Stimulated activated CD8-positive, alpha-beta memory T cell treated with anti-CD3 and anti-CD28 coated beads, Interleukin-4, amount 100 ng/mL, for 1 hour (primary cell): ENCODE measurements at places on chromosomes 5 and 9.

- no peak for DNase-seq
Observed at GRCh38 chr5:74054139-74054538, 428.1 kb downstream of the ARHGEF28 start.

- no peak for DNase-seq
Observed at GRCh38 chr5:83964271-83964670, 243.6 kb upstream of the HAPLN1 start.

DNA sequence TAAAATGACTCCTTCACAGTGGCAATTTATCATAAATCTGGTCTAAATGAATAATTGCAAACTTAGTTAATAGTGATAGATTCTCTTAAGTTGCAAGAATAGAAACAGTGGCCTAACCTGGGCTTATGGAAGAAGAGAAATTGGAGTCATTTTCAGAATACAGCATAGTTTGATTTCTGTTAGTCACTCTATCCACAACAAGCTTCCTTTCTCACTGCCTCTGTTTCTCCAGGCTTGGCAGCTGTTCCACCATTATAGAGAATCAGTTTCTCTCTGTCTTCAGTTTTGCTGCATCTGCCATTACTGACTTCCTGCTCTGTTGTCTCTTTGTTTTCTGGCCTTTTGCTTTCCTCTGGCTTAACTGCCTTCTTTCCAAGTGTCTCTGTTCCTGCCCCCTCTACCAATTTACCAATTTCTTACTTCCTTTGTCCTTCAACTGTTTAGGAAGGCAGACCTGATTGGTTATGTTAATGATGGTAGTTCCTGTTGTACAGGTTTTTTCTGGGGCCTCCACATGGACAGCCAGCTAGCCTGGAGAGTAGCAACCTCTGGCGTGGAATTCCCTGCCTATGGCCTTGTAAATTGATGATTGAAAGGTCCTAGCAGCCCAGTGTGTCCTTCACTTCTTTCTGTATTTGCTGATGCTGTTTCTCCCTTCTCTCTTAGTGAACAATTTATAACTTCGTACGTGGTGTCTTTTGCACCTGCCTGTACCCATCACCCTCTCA, 75.9 kb upstream of the RASGRF2 start:
- no peak for DNase-seq

DNA sequence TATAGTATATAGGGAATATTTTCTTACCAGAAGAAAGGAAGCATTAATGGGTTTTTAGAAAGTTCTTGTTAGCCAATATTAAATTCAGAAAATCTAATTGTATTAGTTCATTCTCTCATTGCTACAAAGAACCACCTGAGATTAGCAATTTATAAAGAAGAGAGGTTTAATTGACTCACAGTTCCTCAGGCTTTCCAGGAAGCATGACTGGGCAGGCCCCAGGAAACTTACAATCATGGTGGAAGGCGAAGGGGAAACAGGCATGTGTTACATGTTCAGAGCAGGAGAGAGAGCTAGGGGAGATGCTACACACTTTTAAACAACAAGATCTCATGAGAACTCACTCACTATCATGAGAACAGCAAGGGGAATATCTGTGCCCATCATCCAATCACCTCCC, 304.0 kb upstream of the CDH12 start:
- no peak for DNase-seq

DNA sequence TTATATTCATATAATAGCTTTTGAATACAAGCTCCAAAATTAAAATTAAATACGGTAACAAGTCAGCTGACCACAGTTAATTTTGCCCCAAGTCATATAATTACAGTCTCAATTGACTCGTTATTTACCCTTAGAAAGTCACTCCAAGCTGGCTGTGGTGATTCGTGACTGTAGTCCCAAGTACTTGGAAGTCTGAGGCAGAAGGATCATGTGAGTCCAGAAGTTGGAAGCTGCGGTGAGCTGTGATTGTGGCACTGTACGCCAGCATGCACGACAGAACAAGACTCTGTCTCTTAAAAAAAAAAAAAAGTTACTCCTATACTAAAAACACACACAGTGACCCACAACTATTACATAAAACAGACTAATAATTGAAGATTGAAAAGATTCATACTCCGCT, 31.6 kb upstream of the DTWD2 start:
- no peak for DNase-seq
